Activated naive CD4-positive, alpha-beta T cell treated with anti-CD3 and anti-CD28 coated beads for 36 hours (primary cell): ENCODE measurements at places on chromosomes 3 and 15. TPM values are rescaled to one million over a fixed set of nuclear protein-coding genes. Genes with fewer than 3 reads are reported as not detected.

The EHD4 gene
- 31.8 TPM for total RNA-seq

The GOLGA6A gene
- 0.84 TPM for total RNA-seq

The CYP1A2 gene
- total RNA-seq = not detected

The SUSD5 gene
- not detected for total RNA-seq

The MASP1 gene
- not detected for total RNA-seq

The CERS3 gene
- total RNA-seq = 0.21 TPM

The SERPINI2 gene
- not detected for total RNA-seq

The CCR8 gene
- total RNA-seq = not detected

The CASR gene
- total RNA-seq = not detected

The TRPM1 gene
- not detected for total RNA-seq

The OR5H6 gene
- not detected for total RNA-seq

The CCR3 gene
- total RNA-seq = not detected
